Left ventricle myocardium superior (tissue), 1 donor: ENCODE measurements at places on chromosomes 7 and 10. TPM values are rescaled to one million over a fixed set of nuclear protein-coding genes. Genes with fewer than 3 reads are reported as not detected.

DNA sequence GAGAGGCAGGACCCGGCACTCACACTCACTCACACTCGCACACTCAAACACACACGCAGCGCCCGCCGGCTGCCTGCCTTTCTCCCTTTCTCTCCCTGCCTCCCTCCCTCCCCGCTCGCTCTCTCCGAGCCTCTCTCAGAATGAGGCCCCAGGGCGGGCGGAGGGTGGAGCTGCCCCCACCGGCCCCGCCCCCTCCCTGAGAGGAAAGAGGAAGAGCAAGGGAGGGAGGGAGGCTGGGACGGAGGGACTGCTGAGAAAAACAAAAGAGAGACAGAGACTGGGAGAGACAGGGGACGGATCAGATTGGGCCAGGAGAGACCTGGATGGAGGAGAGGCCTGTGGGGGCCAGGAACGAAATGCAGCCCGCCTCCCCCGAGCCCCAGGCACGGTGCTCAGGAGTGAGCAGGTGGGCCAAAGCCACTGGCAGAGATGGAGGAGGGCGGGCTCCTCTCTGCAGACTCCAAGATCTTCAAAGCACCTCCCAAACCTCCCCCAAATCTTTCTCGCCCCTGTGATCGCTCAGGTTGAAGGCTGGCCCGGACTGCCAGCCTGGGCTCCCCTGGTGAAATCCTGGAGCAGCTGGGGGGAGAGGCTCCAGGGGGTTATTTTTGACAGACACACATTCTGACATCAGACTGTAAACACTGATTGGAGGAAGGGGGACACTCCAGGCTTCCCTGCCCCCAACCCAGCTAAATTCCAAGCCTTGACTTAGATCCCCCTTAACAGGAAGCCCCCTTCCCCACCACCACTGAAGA, 5.1 kb downstream of the LDB1 start:
- peak; percentile 94 for DNase-seq

The ABCB1 gene
- total RNA-seq, result 4.8 TPM

- no peak for DNase-seq
These were observed 22.9 kb downstream of the DLD start for GRCh38 chr7:107913851-107914250.

DNA sequence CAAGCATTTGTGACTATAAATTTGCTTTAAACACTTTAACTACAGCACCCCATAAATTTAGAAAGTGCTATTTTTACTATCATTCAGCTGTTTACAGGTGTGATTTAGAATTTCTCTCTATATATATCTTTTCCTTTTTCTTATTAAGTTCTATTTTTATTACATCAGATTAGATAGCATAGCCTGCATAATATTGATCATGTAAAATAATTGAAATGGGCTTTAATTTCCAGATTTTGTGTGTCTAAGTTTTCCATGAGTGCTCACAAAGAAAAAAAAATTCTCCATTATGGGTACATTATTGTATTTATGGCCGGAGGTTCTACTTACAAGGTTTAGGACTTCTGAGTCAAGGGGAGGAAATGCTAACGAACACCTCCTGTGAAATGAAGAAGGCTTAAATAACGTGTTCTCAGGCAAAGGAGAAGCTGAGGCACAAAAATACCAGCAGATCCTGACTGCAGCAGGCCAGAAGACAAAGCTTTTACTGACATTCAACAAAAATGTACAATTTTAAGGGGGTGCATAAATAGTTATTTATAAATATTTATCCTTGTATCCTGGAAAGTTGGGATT, 114.2 kb downstream of the RNF133 start:
- no peak for DNase-seq

The DDC gene
- not detected for total RNA-seq

GRCh38 chr10:121823993-121824463, 103.8 kb downstream of the ATE1 start:
- no peak for DNase-seq

The PRKAR1B gene
- total RNA-seq, result 16.5 TPM

- peak; percentile 78 for DNase-seq
These were observed at the start of gene FAM13C for GRCh38 chr10:59362144-59362958. FAM13C (minus strand) TSS chr10:59362549; CDS start chr10:59362460, 89 bp downstream.

GRCh38 chr7:151762583-151763245, 114.2 kb downstream of the PRKAG2 start:
- DNase-seq, result no peak

The FOXI2 gene
- total RNA-seq, result not detected

GRCh38 chr7:26363465-26363864, 71.8 kb downstream of the SNX10 start:
- DNase-seq, result no peak

The MYH16 gene
- not detected for total RNA-seq
